Suppressor macrophage treated with lipopolysaccharide for 4 hours (primary cell): ENCODE measurements at places on chromosomes 4 and X.
A peak's percentile ranks its signal among the peaks of the same experiment; 100 is the strongest.

DNA sequence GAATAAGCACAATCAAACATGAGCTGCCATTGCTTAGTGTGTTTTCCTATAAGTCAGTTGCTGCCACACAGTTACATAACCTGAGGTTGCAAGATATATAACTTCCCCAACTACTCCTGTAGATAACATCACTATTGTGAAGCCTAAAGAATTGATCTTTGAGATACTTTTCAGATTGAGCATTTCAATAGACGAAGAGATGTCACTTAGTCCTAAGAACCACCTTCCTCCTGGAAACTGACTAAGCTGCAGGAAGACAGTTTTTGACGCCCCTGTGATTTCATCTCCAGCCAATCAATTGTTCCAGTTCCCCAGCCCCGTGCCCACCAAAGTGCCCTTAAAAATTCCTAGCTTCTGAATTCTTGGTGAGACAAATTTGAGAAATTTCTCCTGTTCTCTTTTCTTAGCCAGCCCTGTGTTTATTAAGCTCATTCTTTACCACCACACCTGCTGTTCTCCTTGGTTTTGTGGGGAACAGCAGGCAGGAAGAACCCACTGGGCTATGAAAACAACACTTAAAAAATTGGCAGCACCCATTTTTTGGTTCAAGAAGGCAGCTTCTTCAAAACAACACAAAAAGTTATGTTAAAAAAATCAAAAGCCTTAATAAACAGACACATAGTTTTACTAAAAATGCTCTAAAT is 317.1 kb upstream of the PABPC4L start:
- DNase-seq: no peak

- DNase-seq: no peak
Observed at GRCh38 chr4:69321153-69321729, 41.0 kb downstream of the UGT2B28 start.

- DNase-seq: peak; percentile 7
Observed at GRCh38 chr4:172892300-172892699, 276.3 kb upstream of the GALNT7 start.

DNA sequence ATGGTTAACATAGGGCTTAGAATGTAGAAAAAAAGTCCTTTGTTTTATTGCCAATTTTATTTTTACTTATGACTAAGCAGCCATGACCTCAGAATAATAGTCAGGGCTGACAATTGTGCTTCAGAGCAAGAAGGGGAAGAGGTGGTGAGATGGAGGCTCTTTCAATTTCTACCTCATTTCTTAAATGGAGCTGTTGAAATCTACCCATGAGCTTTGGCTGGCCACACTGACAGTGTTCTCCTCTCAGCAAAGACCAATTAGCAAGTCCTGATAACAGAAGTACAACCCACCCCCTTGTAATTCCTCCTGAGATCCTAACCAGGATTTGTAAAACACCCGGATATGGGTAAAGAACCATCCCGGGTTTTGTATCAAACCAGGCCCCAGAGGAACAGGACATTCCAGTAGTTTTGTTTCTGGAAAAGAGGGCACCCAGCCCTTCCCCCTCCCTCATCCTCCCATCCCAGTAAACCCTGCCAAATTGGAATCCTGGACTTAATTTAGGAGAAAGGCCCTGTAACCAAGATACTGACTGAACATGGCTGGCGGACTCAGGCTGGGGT is at the start of gene HEPH:
Gene HEPH, plus strand, starts transcription at position 399 of the 563 bp plus-strand sequence. CDS start 6,324 bp downstream, outside the sequence.
- peak; percentile 36 for DNase-seq

DNA sequence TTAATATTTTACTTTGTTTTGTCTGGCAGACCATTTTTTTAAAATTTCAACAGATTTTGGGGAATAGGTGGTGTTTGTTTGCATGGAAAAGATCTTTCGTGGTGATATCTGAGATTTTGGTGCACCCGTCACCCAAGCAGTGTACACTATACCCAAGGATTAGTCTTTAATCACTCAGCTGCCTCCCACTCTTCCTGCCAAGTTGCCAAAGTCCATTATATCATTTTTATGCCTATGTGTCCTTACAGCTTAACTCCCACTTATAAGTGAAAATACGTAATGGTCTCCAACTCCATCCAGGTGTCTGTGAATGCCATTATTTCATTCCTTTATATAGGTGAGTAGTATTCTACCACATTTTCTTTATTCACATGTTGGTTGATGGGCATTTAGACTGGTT is 281.7 kb upstream of the GK2 start:
- DNase-seq: no peak

GRCh38 chrX:48165241-48165640 is 31.4 kb downstream of the SSX5 start:
- DNase-seq: no peak

DNA sequence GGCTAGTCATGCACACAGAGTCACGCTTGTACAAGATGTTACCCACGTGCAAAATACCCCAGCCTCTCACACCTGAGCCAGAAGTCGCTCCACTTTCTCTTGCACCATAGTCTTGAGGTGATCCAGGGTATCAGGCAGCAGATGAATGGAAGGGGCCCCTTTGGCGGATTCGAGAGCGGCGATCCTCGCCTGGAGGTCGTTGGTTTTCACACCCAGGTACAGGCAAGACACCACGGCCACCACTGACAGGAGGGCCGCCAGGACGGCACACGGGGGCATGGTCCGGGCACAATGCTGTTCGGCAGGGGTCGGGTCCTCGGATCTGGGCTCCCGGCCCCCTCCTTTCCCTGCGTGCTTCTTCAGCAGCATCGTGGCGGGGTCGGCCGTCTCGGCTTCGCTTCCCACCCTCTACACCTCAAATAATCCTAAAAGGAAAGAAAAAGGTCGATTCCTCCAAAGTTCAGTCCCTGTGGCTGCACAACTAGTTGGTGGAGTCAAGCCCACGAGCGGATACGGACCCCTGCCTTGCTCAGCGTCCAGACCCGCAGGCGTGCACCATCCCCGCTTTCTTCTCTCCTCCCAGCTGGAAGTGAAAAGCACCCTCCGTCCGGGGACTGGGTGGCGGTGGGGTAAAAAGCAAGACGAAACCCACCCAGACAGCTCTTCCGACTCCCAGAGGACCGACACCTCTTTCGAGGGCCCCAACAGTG is 652 bp downstream of the COL25A1 start:
- DNase-seq: no peak

- no peak for DNase-seq
Observed at GRCh38 chr4:118290951-118291350, 61.9 kb downstream of the PRSS12 start.

DNA sequence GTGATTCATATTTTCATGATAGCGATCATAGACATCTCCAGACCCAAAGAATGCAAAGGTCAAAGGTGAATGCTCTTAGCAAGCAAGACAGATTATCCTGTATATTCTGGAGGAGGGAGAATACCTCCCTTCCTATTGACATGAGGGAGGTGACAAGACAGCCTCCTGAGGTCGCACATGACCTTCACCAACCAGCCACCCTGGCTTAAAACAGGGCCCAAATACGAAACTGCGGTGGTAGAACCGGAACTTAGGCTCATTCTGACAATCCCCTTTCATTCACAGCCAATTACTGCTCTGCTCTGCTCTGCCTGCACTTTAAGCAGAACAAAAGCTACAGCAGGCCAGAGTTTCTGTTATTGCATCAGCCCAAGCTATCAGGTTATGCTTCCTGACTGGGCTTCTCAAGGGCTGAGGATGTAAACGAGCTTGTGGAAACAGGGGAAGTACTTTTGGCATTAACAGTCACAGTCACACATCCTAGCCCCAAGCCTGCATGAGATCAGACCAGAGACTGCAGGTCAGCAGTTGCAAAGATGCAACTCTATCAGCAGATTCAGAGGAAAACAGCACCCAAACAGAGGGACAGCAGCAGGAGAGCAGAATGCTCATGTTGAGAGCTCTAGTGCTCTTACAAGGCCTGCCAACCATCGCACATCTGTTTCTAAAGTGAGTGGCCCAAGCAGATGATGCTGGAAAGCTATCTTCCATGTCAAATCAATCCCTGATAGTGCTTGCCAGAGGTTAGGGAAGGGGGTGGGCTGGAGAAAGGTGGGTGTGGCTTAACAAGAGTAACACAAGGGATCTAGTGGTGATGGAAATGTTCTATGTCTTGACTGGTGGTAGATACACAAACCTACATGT is 51.3 kb upstream of the MAP3K15 start:
- DNase-seq: peak; percentile 83

DNA sequence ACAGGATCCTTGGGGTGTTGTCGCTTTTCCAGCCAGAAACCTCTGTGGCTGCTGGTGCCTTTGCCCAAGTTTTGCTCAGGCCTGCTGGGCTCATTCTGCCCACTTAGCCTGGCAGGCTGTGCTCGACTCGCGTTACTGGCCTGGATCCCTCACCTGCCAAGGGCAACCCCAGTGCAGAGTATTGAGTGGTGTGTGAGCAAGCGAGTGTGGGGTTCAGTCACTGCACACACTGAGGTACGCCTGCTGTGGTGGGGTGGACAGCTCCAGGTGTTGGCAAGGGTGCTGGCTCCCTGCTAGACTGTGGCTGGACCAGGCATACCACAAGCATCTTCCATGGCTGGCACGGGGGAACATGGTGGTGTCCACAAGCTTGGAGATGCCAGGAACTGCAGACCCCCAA is 22.6 kb downstream of the SPCS3 start:
- no peak for DNase-seq

DNA sequence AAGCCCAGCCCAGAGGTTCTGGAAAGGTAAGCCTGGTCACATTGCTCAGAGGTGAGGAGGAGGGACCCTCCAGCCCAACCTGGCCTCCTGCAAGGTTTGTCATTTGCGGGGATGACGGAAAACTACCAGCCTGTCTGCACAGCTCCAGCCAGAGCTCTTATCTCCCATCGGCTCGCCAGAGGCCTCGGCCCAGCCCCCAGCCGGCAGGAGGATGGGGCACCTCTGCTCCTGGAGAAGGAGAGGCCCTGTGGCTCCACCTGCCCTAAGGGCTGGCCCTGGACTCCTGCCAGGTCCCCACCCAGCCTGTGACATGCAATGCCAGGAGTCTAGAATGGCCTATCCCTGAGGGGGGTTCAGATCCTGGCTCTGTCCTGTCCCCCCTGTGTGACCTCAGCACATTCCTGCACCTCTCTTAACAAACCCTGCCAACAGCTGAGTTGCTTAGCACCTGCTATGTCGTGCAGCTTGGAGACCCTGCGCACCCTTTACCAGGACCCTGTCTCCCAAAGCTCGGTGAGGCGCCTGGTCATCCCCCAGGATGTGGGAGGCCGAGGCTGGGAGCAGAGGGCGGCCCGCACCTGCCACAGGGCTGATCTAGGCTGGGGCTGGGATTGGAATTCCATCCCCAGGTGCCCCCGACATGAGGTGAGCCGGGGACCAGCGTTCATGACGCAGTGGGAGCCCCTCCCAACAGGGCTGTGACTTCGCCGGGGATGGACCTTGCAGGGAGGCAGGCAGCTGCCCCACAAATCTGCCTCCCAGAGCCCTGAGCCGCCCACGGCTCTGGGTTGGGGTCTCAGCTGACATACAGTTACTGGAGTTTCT is 14.4 kb downstream of the ADRA2C start:
- DNase-seq: no peak

DNA sequence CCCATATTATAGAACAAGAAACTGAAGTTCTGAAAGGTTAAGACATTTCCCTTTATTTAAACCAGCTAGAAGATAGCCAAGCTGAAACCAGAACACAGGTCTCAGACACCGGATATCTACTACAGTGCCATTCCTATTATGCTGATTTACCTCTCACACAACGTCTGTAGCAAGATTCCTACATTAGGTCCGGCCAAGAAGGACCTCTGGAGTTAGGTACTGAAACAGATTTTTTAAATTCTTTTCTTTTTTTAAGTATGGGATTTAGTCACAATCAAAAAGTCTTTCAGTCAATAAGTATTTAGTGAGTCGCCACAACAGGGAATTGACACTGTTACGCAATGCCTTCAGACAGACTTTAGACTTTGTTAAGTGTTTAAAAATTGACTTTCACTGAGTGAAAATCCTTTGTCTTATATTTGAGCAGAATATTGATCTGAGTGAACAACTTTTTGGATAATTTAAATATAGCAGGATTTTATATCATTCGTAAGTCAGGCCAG is 26.5 kb upstream of the SPANXN4 start:
- no peak for DNase-seq

DNA sequence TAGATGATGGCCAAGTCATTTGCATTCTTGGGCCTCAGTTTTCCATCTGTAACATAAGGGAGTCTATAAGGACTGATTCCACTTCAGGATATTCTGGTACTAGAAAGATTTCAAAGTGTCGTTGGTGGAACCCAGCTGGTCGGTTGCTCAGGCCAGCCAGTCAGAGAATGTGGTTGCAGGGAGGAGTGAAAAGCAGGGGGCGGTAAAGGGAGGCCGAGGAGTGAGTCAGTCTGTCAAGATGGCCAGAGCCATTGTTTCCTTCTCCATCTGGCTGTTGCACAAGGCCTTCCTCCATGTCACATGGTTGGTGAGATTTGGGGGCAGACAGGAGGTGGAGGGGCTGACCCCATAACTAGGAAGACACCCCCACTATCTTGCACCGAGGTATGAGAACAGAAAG is 38.2 kb downstream of the STARD8 start:
- peak; percentile 67 for DNase-seq

GRCh38 chrX:132491191-132491590 is 2.4 kb upstream of the MBNL3 start:
- DNase-seq: peak; percentile 75

- DNase-seq: no peak
Observed at GRCh38 chrX:97673135-97673534, 789.4 kb downstream of the RPA4 start.

- DNase-seq: no peak
Observed at GRCh38 chr4:72507860-72508419, 61.1 kb downstream of the ADAMTS3 start.

DNA sequence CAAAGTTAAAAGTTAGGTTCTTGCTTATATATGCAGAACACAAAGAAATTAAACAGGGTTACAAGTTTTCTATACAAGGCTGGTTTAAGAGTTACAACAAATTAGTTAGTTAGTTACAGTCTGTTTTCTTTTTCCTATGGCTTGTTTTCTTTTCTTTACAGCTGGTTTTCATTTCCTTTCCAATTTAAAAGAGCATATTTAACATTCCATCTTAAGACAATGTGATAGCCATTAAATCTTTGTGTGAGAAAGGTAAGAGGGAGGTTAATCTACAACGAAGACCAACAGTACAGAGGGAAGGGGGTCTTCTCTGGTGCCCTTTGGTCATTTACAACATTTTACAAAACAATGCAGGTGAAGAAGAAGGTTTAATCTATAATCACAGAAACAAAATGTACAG is 290.6 kb downstream of the ZNF674 start:
- no peak for DNase-seq

DNA sequence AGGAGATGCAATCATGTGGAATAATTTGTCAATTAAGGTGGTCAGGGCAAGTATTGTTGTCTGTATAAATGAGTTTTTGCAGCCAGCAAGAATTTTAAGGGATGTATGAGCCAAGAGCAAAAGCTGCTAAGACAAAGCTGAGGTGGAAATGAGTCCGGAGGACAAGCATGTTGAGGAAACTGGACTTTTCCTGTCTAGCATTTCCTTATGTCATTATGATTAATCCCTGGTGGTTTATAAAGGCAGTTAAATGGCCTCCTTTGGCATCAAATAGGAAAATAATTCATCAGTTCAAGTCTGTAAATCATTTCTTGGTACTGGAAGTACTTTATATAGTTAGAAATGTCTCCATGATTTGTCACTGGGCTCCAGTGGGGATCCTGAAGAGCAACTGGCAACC is 61.6 kb upstream of the TEX13A start:
- no peak for DNase-seq
